Activated naive CD8-positive, alpha-beta T cell treated with anti-CD3 and anti-CD28 coated beads, Interleukin-2, amount 10 ng/mL, durations not matched to agents 7 days and 5 days (primary cell): ENCODE measurements at places on chromosomes 12 and 14. TPM values are rescaled to one million over a fixed set of nuclear protein-coding genes. Genes with fewer than 3 reads are reported as not detected.

BRI3BP gene
- total RNA-seq = 17.2 TPM

LRRC10 gene
- total RNA-seq = not detected

KLRC1 gene
- 7.8 TPM for total RNA-seq

C1QL4 gene
- total RNA-seq = not detected

GRCh38 chr12:107602446-107602845 lies 83.2 kb upstream of the PWP1 start:
- DNase-seq = no peak

- no peak for DNase-seq
Measured at GRCh38 chr14:51006781-51007211, 62.5 kb upstream of the PYGL start.

GRCh38 chr14:88422919-88423650 lies 37.6 kb downstream of the SPATA7 start:
- no peak for DNase-seq

- DNase-seq = no peak
Measured at GRCh38 chr12:90023207-90023900, 314.7 kb upstream of the ATP2B1 start.

DNA sequence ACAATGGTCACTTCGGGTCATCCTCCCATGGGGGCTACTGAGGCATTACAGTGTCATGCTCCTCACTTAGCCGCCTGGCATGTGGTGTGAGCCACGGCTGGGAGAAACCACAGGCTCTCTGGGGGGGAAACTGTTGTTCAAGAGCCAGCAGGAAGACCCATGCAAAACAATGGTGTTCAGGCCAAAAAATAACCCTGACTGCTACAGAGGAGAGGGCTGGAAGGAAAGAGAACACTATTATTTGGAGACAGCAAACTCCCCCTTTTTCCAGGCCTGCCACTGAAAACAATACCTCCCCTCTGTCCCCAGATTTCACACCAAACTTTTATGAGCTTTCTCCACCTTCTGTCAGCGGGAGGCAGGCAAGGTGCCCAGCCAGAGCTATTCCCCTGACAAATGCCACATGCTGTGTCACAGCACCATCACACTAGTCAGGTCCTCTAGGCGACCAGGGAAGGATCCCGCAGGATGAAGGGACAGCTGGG lies 83.7 kb downstream of the CHGA start:
- DNase-seq = no peak

DNA sequence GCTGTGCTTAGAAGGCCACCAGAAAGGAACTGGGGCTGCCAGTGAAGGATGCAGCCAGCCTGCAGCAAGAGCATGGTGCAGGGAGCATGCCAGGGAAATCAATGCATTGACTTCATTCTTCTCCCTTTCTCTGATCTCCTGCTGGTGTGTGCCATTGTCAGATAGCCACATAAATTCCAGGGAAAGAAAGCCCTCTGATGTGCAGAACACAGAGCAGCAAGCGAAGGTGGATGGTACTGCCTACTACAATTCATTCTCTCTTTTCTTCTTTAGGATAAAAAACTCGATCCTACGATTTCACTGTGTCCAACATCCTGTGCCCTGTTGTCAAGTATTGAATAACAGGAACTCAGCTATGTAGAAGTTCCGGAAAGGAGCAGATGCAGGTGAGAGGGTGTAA lies 446.7 kb upstream of the TMEM132C start:
- no peak for DNase-seq

- no peak for DNase-seq
Measured at GRCh38 chr12:49776858-49777257, 35.5 kb downstream of the TMBIM6 start.

DNA sequence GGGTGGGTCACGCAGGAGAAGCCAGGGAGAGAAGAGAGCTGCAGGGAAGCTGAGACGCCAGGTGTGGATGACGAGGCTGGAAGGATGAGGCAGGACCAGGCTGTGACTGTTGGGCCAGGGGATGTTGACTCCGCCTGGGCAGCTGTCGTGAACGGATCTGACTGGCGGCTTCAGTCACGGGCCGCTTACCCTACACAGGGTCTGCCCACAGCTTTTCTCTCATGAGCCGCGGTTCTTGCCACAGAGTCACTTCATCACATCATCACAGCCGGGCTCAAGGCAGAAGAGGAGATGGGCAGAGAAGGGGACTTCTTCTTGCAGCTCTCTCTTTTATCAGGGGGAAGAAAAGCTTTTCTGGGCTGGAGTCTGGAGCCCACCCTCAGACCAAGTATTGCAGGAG lies 7.7 kb downstream of the CLBA1 start:
- no peak for DNase-seq

- DNase-seq = peak; percentile 82
Measured at GRCh38 chr12:53219956-53220693, 11.9 kb downstream of the RARG start.

DNA sequence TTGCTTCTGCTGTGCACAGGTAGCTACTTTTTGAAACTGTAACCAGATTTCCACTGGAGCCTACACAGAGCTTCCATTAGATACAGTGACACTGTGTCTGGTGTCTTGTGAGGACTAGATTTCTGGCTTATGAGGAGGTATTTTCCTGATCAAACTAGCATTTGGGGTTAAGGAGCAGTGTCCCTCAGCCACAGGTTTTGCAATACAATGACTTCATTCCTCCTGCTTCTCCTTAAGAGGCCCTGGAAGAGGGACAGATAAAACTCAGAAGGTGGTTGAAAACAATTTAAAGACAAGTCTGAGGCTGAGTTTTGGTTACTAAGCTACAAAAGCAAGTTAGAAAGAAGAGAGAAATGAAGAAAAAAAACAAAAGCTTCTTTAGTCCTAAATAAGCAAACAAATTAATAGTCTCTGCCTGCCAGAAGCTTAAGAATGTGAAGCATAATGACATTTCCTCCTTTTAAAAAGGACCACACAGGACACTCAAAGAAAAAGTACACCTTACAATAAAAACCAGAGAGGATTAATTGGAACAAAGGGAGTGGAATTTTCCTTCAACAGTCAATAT lies 53.0 kb downstream of the PKP2 start:
- DNase-seq = no peak

- DNase-seq = no peak
Measured at GRCh38 chr14:21699551-21699950, 25.9 kb upstream of the OR4E1 start.
